ENCODE measurements at places on chromosomes 2 and 18. TPM values are rescaled to one million over a fixed set of nuclear protein-coding genes. Genes with fewer than 3 reads are reported as not detected.

- DNase-seq, result no peak
These were observed 398.4 kb downstream of the METTL4 start for GRCh38 chr18:2172881-2173280.

DNA sequence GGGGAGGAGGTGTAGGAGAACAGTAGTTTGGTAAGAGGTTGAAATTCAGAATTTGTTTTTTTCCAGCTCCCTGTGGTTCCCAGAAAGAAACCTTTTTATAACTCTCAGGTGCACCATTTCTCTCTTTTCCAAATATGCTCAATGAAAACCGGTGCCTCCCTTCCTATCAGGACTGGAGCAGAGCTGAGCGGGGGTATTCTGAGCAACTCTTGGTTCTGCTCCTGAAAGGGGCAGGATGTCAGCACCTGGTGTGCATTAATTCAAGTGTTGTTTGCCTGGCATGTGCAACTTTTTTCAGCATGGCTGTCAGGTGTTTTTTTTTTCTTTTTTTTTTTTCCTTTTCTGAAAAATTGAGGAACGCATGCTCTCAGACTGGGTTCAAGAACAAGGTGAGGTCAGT, 74.1 kb downstream of the MAPK4 start:
- no peak for DNase-seq

DNA sequence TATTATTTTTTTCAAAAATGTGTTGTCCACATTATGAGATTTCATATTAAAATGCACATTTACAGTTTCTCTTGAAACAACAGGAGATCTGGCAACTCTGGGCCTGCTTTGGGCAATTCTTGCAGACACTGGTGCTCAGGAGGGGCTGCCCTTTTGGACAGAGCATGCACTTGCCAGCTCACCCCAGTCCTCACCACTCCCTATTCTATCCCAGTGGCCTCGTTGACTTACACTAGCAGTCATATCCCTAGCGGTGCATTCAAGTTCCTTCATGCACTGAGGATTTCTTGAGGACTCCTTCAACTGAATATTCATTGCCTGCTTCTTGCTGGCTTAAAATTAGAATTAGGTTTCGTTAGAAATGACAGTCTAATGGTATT, 87.9 kb upstream of the FHL2 start:
- no peak for DNase-seq

GRCh38 chr18:34977838-34978532, 63.2 kb upstream of the MAPRE2 start:
- DNase-seq, result peak; percentile 77

GRCh38 chr2:134683561-134684112, 35.2 kb downstream of the TMEM163 start:
- no peak for DNase-seq

GRCh38 chr18:76098674-76099411, 396.2 kb downstream of the ZNF516 start:
- no peak for DNase-seq

- DNase-seq, result no peak
These were observed 1.4 kb downstream of the GPBAR1 start for GRCh38 chr2:218262237-218262600.

DNA sequence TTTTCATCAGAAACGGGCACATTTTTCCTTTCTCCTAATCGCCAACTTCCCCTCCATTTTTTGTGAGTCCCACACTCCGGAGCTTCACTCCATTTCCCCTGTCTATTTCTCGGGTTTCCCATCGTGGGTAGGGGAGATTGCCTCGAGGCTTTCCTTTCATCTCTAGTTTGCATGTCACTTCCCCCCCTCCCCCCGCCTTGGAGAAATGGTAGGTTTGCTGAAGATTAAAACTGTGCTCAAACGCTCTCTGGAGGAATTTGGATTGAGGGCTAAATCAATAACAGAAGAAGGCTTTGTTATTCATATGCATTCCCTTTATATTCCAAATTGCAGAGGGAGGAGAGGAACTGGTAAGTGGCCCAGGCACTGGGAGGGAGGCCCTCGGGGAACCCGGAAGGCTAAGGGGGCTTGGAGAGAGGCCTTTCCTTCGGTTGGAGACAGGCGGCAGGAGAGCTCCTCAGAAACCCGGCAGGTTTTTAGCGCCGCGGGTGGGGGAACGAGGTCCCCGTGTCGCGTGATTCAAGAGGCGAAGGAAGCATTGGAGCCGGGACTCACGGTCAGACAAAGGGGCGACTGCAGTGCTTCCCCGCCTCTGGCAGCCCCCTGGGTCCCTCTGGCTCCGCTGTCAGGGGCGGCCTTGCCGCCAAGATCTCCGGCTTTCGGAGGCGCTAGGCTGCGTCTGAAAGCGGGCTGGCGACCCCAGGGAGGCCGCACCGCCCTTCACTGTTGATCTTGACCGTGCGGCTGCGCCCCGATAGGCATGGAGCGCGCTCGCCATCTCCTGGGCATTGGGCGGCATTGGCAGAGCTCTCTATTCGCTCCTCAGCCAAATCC, 2.4 kb upstream of the HOXD12 start:
- peak; percentile 72 for DNase-seq

DNA sequence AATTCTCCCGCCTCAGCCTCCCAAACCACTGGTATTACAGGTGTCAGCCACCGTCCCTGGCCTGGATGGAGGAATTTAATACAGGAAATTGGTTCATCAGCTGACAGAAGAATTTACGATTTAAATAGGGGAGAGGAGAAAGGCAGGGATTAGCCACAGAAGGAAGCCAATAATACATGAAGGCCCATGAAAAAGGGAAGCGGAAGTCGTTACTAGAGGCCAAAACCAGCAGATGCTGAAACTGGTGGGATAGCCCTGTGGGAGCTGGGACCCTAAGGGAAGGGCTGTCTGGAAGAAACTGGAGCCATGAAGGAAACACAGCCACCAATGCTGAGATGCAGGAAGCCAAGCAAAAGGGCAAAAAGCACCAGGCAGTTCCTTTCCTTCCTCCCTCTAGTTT, 163.7 kb upstream of the RMP24 start:
- no peak for DNase-seq

DNA sequence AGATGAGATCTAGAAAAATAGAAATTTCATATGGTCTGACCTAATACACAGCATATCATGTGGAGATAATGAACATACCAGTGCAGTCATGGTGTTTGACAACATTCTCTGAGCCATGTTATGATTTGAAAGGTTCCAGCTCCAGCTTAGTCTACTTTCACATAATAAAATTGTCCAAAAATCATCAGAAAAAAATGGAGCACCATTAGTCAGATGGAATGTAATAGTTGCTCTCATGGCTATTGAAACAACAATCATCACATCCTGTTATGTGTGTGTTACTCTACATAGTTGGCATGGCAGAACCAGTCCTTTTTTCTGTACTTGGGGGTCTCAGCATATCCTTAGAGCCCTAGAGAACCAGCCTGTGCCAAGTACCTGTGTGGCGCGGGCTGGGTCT, 678.9 kb upstream of the FANCL start:
- DNase-seq, result no peak

DNA sequence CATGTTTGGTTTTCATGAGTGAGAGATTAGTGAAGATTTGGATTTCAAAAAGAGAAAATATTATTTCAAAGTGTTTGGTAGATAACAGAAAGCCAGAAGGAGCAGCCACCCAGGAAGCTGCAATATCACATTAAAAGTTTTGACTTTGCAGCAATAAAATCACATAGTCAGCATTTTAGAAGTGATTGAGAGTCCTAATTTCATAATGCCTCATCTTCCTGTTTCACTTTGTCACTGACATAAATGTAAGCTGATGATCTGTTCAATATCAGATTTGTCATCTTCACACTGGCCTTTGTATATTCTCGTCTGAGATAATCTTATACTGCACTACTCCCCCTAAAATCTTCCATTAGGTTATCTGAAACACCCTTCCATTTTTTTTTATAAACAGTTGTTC, 690.5 kb downstream of the ADCYAP1 start:
- no peak for DNase-seq

- no peak for DNase-seq
These were observed 127.8 kb downstream of the TPO start for GRCh38 chr2:1541040-1541439.

GRCh38 chr2:149579972-149580882, 7.3 kb downstream of the MMADHC start:
- no peak for DNase-seq

Gene SNTG2
- 0.73 TPM for total RNA-seq

Gene MXD1
- 5.1 TPM for total RNA-seq

Gene SS18
- total RNA-seq, result 23.5 TPM
